ENCODE measurements at places on chromosomes 12 and 14.

- no peak for DNase-seq
These were observed 37.5 kb downstream of the GALC start for GRCh38 chr14:87955501-87955900.

DNA sequence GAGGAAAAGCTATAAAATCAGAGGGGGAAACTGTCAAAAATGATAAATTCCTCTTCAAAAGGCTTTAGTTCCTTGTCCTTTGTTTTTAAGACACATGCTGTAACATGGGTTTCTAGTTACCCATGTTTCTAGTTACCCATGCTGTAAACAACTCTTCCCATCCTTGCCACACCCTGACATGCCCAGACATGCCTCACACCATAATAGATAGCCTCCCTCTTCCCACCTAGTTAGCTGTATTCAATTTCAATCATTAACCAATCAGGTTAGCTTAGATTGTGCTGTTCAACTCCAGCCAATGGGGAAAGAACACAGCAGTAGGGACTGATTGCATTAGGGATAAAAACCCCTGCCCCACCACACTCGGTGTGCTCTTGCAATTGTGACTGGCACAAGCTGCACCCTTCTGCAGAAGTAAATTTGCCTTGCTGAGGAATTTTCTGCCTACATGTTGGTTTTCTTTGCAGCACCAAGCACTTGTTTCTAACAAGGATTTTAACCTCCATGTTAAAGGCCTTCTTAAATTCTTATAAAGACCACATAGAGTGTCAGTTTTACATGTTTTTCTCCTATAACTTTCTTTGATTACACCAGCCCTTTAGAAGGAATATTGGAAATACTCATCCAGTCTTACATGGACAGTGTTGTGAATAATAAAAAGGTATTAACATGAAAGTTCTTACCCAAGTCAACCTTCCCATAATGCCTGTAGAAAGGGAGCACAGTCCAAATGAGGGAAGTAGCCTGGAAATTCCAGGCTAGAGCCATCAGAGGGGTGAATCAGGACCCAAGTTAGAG is 32.5 kb upstream of the LALBA start:
- DNase-seq: no peak

- no peak for DNase-seq
These were observed 6.0 kb downstream of the KRT75 start for GRCh38 chr12:52428121-52428520.

DNA sequence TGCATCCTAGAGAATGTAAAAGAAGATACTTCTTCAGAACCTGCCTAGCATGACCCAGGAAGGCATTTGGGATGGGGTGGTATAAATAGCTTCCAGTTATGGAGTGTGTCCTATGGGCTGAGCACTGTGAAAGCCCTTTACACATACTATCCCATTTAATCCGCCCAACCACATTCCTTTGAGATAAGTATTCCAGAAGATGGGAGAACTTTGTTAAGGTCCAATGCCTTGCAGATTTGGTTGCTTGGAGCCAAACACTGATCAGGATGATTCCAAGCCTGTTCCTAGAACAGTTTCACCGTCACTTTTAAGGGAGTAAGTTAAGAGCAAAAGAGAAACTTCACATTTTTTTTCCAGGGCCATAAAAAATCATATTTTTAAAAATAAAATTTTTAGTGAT is 82.5 kb upstream of the CLMN start:
- DNase-seq: no peak

DNA sequence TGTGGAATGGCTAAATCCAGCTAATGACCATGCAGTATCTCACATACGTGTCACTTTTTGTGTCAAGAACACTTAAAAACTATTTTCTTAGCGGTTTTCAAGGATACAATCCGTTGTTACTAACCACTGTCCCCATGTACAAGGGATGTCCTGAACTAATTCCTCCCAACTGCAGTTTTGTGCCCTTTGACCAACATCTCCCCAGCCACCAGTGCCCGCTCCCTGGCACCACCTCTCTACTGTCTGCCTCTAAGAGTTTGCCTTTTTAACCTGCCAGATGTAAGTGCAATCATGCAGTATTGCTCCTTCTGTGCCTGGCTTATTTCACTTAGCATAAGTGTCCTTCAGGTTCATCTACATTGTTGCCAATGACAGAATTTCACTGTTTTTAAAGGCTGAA is 315.7 kb downstream of the TMEM121 start:
- DNase-seq: no peak

- DNase-seq: no peak
These were observed 47.7 kb upstream of the FAM181A start for GRCh38 chr14:93879362-93879983.

GRCh38 chr12:15904378-15904920 is 6.7 kb upstream of the DERA start:
- no peak for DNase-seq

DNA sequence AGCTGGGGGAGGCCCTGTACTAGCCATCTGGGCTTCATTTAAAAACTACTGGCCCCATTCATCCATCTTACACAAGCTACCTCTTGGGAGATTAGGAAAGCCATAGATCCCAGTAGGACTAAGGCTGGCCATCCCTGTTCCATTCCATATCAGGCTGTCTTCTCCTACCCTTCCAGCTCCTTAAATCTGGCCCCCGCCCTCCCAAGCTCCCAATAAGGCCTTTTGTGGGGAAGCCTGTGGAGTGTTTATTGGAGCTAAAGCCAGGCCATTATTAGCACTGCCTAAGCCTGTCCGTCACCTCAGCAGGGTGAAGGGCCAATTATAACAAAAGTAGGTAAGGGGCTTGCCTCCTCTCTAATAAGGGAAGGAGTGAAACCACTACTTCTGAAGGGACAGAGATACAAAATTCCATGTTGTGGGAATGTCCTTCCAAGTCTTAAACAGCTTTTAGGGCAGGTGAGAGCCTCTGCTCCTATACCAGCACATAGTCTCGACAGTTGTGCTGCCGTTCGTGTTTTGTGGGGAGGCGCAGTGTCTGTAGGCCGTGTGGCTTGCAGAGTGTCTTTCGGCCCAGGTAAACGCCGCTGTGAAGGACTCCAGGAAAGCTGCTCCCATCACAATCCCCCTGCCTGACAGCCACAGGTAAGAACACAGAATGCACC is 3.7 kb downstream of the MYL6 start:
- no peak for DNase-seq

DNA sequence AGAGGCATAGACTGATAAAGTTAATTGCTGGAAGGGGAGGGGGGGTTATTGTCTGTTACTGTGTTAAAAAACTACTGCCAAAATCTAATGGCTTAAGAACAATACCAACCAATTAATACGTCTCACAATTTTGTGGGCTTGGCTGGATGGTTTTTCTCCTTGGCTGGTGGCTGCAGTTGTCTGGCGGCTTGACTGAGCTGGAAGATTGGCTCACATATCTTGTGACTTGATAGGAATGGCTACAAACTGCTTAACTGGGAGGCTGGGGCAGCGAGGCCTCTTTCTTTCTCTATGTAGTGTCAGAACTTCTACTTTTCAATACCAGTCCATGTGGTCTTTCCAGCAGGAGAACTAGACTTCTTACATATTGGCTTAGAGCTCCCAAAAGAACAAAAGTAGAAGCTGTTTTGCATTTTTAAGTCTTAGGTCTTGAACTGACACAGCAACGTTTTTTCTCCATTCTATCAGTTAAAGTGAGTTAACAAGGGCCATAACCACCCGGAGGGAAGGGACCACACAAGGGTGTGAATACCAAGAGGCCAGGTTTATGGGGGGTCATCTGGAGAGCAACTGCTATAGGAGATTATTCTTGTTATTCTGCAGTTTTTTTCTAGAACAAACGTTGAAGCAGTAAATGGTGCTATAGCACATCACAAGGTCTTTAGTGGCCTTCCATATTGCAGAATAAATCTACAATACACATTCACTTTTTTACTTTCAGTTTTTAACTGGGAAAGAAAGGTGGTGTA is 46.9 kb downstream of the ZDHHC17 start:
- no peak for DNase-seq

GRCh38 chr12:71867131-71867530 is 27.6 kb downstream of the TBC1D15 start:
- no peak for DNase-seq

DNA sequence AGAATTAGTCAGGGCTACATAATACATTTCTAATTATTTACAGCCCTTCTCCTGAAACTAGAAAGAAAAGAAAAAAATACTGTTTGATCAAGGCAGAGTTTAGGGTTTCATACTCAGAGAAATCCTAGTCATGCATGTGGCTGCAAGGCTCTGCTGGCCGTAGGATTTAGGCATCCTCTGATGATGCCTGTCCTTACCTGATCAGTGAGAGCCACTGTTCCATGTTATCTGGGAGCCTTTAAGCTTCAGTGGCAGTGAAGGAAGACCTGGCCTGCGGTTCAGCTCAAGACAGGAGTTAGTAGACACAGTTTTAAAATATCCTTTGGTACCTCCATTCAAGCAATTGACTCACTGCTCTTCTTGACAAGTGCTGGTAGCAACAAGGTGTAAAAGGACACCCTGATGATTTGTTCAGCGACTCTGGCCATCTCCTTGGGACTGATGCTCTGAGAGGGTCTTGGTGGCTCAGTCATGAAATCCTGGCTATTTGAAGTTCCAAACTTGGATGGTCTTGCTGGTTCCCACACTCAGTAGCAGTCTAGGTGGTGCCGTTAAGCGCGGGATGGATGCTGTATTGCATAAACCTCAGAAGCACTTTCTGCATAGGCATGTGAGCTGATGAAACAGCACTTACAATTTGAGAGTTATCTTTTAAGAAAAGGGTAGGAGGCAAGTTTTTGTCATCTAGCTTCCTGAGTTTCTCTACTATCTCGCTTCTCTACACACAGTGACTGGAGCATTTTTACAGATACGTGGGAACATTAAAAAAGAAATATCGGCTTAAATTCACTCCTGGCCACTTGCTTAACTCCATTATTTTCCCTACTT is 162.0 kb downstream of the SAMD4A start:
- no peak for DNase-seq
